ENCODE measurements at places on chromosomes 16 and 17.

- DNase-seq = no peak
These were observed 5.0 kb downstream of the CARHSP1 start for GRCh38 chr16:8863594-8864424.

GRCh38 chr17:80082403-80083135 is 18.8 kb upstream of the GAA start:
- DNase-seq = peak; percentile 60

DNA sequence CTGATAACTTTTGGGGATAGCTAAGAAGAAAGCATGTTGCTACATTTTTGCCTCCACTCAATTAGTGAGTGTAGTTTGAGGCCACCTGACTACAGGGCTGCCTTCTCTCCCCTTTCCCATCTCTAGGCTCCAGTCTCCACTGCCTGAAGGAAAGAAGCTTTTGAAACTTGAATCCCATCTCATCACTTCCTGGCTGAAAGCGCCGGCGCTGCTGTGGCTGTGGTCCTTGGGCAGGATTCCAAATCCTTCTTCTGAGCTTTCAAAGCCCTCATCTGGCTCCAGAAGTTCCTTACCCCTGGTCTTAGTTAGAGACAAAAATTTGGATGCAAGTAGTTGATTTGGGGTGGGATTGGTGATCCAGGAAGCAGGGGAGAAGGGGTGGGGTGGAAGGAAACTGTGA is 119.4 kb downstream of the FOXL1 start:
- DNase-seq = no peak

GRCh38 chr16:546909-547770 is 13.1 kb upstream of the PRR35 start:
- no peak for DNase-seq

DNA sequence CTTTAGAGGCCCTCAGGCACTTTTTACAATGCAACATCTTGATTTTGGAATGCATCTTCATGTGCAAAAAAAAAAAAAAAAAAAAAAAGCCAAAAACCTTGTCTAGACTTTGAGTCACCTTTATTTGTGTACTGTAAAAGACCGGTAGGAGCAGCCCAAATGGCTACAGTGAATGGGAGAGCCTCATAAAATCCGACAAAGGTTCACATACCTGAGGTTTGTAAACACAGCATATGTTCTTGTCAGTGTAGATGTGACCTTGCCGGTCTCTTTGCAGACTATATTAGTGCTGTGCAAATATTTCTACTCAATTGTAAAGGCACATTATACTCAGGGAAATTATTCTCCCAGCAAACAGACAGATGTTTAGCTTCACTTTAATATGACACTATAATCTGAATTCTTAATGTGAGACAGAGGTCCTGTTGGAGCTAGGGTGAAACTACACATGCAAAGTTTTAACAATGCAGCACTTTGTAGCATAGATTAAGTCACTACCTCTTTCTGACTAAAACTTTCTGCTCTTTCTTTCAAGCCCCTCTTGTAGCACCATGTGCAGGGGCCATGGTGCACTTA is 211.3 kb downstream of the CA10 start:
- no peak for DNase-seq

DNA sequence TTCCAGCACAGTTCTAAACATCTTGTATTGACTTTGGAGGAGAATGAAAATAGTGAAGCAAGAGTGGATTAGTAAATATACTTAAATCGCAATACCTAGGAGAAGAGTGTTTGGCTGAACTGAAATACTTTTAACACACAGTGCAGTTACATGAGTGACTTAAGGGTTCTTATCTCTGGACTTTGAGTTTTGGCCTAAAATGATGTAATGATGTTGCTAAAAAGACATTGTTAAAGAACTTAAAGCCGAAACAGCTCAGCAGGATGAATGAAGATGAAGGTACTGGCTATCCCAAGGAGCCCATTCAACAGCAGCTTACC is 28.1 kb downstream of the PMP22 start:
- no peak for DNase-seq

DNA sequence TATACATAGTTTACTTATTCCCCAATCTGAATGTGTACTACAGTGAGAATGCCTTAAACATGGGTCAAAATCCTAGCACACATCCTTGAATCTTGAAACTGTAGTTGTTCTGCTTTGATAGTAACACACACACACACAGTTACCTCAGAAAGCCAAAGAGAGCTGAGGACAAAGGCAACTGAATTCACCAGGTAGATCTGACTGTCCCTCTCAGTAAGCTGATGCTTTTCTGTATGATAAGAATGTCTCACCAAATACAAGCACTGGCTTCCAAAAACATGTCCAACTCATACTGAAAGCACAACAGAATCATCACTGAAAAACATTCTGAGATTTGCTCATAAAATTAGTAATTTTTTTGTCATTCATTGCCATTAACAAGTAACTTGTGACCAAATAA is 104.3 kb upstream of the DYNLRB2 start:
- no peak for DNase-seq
